ENCODE measurements at places on chromosomes 13 and 19.
A peak's percentile ranks its signal among the peaks of the same experiment; 100 is the strongest.

DNA sequence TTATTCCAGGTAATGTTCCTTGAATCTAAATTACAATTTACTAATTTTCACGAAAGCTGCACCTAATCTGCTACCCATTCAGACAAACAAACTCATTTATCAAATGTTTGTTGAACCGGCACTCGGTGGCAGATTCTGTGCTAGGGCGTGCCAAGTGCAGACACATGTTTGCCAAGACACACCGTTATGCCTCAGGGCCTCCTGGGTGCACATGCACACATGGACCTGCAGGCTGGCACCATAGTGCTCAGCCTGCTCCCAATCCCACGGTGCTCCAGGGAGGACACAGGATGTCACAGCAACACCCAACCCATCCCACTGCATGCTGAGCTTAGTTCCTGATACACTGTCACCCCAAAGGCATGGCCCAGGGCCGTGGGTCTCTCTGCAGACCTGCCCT lies 7.7 kb downstream of the SCGB2B2 start:
- no peak for ATAC-seq

GRCh38 chr19:47778954-47779351 lies 450 bp downstream of the SELENOW start:
- ATAC-seq: peak; percentile 14

GRCh38 chr13:18962168-18962734 lies 219.4 kb downstream of the TUBA3C start:
- no peak for ATAC-seq

GRCh38 chr13:97695684-97696083 lies 257.8 kb upstream of the IPO5 start:
- ATAC-seq: no peak

DNA sequence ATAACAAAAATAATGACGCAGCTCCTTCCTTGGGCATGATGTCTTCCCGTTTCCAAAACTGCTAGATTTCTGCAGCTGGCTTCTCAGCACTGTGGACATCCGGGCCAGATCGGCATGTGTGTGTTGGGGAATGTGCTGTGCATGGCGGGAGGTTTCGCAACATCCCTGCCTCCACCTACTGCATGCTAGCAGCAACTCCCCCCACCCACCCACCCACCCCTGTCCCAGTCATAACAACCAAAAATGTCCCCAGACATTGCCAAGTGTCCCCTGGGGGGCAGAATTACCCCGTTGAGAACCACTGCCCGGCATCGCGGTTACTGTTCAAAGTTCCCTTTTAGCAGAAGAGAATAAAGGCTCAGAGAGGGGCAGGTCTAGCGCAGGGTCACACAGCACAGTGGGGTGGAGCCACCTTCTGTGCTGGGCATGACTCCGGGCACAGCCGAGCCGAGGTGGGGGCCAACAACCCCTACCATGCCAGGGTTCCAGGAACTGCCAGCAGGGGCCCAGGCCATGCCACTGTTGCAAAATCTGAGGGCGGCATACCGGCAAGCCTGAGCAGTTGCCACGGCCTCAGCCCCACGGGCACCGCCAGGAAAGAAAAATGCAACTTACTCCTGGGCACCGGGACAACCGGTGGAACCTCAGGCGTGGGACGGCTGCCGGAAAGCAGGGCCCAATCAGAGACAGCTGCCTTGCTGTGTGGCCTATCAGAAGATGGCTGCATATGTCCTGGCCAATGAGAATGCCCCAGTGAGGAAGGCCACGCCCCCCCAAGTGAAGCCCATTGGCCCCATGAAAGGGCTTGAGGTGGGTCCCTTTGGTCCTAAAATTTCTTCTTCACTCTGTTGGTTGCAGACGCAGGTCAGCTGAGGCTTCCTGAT lies 22.5 kb upstream of the NFIC start:
- peak; percentile 84 for ATAC-seq

DNA sequence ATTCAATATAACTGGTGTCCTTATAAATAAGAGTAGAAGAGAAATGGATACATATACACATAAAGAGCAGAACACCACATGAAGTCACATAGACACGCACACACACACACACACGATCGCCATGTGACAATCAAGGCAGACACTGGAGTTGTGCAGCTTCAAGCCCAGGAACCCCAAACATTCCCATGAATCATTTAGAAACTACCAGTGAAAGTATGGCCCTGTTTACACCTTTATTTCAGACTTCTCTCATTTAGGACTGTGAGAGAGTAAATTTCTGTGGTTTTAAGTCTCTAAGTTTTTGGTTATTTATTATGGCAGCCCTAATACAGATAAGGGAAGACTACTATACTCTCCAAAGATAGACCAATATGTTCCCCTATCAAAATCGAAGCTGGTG lies 20.4 kb upstream of the TNFSF13B start:
- no peak for ATAC-seq

All from gastroesophageal sphincter (tissue), 4 donors.